Psoas muscle (tissue), 8 donors: ENCODE measurements at places on chromosomes 11 and 22.

GRCh38 chr11:116386118-116386699, 386.6 kb downstream of the BUD13 start:
- no peak for DNase-seq

DNA sequence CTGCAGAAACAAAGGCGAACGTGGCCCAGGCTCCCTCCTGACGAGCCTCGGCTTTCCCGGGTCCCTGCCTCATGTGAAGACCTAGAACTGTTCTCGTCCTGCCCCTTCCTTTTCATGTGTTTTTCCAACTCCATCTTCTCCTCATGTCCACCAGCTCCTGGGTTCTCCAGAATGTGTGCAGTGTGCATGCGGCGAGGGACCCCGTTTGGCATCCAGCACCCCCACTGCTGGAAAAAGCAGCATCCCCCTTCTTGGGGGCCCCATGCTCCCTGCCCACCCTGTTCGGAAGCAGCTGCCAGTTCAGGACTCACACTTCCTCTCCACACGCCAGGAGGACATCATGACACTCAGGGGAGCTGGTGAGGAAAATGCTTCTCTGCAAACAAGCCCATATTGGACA, 313.5 kb downstream of the BRD1 start:
- DNase-seq = no peak

GRCh38 chr11:35914816-35915215, 29.0 kb upstream of the LDLRAD3 start:
- no peak for DNase-seq

DNA sequence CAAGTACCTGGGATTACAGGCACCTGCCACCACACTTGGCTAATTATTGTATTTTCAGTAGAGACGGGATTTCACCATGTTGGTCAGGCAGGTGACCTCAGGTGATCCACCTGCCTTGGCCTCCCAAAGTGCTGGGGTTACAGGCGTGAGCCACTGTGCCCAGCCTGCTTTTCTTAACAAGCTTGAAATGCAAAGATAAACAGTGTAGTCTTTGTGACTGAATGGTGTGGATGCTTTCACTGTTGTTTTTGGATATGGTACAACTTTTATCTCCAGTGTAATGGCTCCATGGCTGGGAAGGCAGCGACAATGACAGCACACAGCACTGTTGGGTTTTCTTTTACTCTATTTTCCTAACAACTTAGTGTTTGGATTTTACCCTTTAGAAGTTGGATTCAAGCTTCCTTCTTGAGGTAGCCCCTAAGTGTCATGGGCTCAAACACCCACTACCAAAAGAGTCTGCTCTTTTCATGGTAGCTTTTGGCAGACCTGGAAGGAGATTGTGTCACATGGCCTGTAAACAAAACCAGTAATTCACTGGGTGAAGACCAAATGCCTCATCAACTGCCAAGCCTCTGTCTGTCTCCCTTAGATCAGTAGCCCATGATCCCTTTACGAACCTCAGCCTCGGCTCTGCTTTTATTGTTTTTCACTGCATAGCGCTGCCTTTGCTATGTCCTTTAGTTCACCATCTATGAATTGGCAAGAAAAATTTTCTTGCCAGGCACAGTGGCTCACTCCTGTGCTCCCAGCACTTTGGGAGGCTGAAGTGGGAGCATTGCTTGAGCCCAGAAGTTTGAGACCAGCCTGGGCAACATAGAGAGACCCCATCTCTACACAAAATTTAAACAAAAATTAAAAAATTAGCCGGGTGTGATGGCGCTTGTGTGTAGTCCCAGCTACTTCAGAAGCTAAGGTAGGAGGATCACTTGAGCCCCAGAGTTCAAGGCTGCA, 6.4 kb downstream of the VPS51 start:
- DNase-seq = no peak

DNA sequence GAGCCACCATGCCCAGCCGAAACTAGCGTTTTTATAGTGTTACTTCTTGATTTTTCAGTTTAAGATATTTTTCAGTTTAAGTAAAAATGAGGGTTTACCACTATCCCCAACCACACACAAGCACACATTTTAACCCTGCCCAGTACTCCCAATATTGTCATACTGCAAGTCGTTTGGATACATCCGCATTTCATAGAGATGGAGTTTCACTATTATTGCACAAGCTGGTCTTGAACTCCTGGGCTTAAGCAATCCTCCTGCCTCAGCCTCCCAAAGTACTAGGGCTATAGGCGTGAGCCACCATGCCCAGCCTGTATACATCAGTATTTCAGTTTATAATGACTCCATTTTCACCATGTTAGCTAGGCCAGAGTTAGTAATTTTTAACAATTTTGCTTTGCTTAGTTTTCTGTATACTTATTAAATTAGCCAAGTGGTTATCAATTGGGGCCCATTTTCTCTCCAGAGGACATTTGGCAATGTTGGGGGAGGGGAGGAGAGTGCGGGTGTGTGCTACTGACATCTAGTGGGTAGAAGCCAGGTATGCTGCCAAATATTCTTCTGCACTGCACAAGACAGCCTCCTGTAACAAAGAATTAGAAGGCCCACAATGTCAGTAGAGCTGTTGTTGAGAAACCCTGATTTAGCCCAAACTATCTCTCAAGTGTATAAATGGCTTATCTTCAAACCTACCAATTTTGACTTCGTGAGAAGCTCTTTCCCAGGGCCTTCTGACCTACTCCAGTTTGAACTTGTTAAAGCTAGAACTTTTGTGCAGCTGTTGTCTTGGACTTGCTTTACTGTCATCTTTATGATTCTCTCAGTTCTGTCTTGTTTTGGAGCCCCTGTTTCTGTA, 7.3 kb downstream of the USP47 start:
- DNase-seq = peak; percentile 66

DNA sequence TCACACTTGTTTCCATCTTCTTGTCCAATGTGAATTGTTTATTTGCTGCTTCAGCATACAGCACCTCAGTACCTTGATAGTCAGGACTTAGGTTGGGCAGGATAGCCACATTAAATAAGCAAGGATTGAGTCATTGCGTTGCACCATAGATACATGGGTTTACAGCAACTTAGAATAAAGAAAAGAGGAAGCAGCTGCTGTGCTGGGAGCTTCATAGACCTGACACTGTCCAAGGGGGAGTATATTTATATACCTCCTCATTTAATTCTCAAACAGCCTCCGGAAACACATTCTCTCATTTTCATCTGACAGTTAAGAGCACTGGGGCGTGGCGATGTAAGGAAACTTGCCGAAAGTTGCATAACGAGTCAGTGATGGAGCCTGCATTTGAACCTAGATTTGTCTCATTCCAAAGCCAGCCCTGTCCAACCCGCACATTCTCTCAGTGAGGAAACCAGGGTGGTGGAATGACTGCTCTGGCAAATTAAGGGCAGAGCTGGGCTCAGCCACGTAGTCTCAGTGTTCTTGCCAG, 42.2 kb downstream of the UBASH3B start:
- DNase-seq = no peak

DNA sequence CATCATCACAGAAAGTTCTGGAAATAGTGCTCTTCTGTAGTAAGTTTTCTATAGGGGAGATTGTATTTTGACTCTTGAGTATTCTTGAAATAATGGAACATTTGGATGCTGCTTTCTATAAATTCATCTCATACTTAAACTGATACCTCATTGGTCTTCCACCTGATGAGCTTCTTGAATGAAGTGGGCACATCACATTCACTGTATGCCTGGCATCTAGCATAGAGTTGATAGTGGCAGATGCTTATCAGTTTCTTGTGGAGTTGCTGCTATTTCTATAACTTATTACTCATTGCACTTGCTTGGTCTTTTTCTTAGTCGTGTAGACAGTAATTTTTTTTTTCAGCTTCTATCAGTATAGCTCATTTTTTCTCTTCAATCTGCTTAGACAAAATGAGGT, 5.4 kb downstream of the ATXN10 start:
- DNase-seq = no peak

GRCh38 chr11:94031625-94032024, 10.5 kb downstream of the HEPHL1 start:
- DNase-seq = no peak

DNA sequence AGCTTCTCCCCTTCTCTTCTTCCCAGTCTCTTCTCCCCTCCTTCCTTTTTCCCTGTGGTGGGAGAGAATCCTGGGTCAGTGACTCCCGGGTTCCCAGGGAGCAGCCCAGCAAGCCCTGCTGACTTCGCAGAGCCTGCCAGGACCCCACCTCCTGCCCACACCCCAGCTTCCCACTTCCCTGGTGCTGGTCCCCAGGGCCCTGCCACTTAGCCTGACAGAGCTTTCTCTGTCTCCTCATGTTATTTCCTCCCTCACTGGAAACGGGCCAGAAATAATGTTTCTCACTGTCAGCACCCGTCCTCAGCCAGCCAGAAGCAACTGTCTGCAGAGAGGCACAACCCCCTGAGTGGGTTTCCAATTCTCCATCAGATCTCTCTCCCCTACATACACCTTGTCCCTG, 27.1 kb downstream of the C11orf96 start:
- no peak for DNase-seq

DNA sequence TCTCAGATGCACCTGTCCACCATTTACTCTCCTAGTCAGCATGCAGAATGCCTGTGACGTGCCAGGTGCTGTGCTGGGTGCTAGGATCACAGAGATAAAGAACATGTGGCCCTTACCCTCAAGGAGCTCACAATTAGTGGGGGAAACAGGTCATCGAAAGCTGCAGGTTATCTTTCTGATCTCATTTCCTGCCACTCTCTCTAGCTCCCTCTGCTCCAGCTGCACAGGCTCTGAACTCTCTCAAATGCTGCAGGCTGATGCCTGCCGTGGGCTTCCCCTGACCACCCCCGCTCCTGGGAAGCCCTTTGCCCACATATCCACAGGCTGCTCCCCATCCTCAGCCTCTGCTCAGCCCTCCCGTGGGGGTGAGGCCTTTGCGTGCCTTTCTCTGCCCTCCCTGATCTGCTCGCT, 29.6 kb downstream of the SHANK3 start:
- no peak for DNase-seq

GRCh38 chr22:48098921-48099245, 1336.4 kb downstream of the TBC1D22A start:
- no peak for DNase-seq

- DNase-seq = no peak
Observed at GRCh38 chr11:43954241-43954640, 11.8 kb downstream of the C11orf96 start.

GRCh38 chr22:37741312-37741795, 44.5 kb downstream of the TRIOBP start:
- DNase-seq = peak; percentile 89

- DNase-seq = peak; percentile 68
Observed at GRCh38 chr22:19767427-19768341, 7.1 kb downstream of the TBX1 start.

DNA sequence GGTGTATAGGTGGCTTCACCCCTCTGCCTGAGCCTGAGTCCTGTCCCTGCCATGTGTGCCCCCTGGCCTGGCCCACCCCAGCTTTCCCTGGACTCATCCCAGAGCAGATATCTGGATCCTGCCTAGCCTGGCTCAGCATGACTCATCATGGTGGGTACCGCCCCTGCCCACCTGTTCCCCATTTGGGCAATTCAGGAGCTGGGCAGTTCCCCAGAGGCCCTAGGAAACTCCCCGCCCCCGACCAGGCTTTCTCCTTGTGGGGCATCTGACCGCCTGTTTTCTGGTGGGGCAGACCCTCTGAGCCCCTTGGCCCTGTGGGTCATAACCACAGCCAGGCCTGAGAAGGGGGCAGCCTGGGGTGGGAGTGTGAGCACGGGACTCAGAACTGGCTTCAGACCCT, 4.4 kb downstream of the TSPO start:
- no peak for DNase-seq

GRCh38 chr11:74055938-74056337, 47.1 kb upstream of the UCP3 start:
- no peak for DNase-seq

DNA sequence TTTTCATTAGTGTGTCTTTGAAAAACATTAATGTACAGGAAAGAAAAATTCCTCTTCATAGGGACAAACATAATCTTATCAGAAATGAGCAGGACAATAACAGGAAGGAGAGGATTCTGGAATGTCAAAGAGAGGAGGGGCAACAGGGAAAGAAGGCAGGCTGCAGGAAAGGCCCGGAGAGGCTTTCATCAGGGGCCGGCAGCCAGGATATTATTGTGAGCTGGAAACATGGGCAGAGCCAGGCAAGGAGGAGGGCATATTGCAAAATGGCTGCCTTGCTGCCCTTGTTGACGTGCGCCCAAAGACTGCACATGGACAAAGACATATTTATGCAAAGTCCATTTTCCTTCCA, 433.7 kb downstream of the ETS1 start:
- no peak for DNase-seq
